Right forelimb (tissue), 1 donor: ENCODE measurements at places on chromosomes 6 and 20.
A peak's percentile ranks its signal among the peaks of the same experiment; 100 is the strongest.

- DNase-seq, result no peak
Measured at GRCh38 chr20:6863355-6863754, 95.9 kb downstream of the BMP2 start.

DNA sequence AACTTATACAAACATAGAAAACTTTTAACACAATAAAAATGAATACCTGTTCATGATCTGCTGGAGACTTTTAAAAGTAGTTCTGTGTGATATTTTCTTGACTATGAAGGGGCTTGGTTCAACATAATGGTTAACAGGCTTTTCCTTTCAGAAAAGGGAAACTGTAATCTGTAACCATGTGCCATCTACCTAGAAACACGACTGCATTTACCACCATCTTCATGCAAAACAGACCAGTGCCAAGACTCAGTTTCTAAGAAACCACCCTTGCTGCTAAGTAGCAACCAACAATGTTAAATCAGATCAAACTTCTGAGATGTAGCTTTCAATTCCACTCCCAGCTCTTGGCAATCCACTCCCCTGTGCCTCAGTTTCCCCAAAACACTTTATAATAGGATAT lies 15.7 kb downstream of the STAU1 start:
- DNase-seq, result no peak

DNA sequence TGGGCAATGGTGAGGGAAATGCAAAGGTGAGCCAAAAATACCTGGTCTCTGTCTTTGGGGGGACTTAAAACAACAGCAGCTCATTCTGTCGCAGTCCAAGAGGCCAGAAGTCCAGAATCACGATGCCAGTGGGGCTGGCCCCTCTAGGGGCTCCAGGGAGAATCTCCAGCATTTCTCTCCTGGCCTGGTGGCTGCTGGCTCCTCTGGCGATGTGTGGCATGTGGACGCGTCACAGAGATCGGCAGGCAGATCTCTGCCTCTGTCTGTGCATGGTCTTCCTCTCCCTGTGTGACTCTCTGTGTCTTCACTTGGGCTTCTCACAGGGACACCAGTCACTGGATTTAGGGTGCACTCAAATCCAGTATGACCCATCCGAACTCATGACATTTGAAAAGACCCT lies 14.0 kb upstream of the PMEPA1 start:
- no peak for DNase-seq

DNA sequence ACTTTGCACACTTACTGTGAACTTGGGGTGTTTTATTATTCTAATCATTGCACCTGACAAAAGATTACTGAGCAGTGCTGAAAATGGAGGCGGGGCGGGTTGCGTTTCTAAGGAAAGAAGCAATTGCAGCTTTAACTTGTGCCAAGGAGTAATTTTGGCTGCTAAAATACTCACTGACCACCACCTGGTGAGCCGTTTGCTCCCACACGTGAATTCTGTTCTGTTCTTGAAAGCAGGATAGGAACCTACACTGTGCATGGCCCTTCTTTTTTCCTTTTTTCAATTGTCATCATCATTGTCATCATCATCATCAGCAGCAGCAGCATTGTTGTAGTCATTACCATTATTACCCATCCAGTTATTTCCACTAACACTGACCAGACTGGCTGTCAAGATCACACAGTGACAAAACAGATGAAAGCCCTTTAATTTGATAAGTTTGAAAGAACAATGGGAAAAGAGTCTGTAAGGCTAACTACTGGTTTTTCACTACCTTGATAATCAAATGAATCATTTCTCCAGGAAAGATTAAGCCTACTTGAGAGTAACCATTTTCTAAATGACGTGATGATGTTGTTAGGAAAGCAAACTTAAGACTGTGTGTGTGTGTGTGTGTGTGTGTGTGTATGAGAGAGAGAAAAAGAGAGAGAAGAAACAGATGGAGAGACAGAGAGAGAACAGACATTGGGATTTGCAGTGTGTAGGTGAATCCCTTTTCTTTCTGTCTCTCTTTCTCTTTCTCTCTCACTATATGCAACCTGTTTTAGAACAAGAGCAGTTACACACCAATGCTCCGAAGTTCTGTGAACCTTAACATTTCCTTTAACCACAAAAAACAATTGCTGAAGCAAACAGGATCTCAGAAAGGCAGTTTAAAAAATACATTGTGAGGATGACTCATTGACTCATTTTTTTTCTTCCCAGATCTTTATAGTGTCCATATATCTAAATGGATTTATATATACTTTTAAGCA lies 3.8 kb downstream of the RIPOR2 start:
- no peak for DNase-seq

- DNase-seq, result peak; percentile 59
Measured at GRCh38 chr6:13615792-13616120, 621 bp downstream of the NOL7 start.

GRCh38 chr20:56391037-56391436 lies 978 bp downstream of the AURKA start:
- no peak for DNase-seq

DNA sequence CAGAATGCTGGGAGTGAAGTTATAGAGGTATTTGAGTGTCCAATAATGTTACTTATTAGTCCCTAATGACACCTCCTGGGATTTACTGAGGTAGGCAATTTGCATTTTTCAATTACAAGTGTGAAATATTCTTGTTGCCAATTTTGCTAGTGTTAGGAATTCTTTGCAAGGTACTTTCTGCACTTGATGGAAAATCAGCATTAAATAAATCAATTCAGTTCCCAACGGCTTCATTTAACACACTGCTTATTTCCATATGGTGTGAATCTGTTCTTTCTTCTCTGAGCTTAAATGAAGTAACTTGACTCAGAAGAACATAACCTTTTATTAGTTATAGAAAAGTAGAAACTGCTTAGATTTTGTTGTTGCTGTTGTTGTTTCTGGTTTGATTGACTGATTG lies 21.2 kb downstream of the CCN2 start:
- no peak for DNase-seq

DNA sequence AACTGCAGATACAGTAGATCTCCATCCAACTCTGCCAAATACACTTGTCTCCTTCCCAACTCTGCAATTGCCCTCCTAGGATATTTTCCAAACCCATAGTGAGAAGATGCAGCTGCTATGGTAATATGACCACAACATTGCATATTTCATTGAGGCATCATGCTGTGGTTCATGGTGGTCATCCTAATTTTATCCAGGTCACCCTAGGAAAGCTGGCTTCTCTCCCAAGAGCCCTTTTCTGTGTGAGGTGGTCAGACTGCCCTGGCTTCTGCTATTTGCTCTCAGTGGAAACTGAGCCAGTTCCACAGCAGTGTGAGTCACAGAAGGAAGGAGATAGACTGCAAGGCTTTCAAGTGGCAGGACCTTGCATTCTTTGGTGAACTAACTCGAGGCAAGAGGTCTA lies 5.5 kb downstream of the OGFRL1 start:
- DNase-seq, result no peak

DNA sequence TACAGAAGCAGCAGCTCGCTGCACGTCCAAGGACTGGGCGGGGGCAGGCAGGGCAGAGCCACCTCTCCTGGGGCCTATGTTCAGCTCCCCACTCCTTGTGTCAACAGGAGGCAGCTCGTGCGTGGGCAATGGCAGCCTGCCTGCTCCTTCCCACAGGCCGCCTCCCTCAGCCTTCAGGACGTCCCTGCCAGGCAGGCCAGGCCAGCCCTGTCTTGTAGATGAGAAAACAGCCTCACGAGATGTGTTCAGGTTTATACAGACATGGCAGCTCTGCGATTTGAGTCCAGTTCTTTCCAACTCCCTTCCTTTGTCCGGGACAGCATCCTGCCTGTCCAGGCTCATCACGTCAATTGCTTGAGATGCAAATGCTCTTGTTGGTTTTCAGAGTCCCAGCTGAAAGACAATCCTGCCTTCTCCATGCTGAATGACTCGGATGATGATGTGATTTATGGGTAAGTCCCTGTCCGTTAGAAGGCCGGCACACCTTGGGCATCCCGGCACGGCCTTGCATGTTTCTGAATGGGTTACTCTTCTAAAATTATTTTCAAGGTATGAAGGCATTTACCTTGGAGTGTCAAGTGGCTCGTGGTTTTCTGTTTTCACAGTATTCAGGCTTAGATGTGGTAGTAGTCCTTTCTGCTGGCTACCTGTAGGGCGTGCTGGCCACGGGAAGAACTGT lies 13.5 kb downstream of the DYNLT1 start:
- DNase-seq, result no peak

DNA sequence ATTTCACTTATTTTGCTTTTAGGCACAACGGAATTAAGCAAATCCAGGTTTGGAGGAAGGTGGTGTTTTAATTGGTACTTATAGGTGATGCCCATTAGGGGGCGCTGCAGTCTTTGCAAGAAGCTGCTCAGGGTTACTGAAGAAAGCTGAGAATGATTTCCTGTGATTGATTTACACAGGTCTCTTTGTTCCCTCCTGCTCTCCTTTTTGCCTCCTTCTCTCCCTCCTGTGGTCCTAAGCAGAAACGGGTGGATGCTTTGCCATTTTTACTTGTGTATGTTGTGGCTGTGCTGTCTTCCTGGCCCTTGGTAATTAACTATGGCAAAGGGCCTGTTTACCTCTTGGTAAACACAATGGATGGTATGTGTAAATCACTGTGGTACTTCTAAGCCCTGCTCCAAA lies 97.8 kb downstream of the ANKS1A start:
- DNase-seq, result peak; percentile 78

DNA sequence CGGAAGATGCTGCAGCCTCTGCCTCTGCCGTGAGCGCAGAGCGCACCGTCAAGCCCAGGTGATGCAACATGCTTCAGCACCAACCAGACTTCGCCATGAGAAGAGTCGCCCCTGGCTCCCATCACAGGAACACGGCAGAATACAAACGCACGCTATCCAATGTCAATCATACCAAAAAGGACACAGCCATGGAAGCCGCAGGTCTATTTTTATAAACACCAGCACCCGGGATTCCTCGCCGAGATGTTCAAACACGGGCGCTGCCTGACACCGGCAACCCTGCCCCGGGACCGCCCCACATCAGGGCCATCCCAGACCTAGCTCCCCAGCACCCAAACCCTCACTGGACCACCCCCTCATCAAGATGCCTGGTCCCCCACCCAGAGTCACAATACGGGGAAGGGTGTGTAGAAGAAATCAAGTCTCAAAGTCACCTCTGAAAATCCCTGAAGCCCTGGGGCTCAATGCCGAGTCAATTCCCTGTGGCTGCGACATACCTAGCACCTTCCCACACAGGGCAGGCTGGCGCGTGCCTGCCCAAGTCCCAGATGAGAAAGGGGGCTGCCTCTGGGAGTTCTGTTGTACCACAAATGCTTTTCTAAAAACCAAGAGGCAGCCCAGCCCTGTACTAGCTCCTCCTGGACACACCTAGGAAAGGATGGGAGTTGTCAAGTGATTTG lies 17.9 kb downstream of the TAF4 start:
- DNase-seq, result peak; percentile 30

DNA sequence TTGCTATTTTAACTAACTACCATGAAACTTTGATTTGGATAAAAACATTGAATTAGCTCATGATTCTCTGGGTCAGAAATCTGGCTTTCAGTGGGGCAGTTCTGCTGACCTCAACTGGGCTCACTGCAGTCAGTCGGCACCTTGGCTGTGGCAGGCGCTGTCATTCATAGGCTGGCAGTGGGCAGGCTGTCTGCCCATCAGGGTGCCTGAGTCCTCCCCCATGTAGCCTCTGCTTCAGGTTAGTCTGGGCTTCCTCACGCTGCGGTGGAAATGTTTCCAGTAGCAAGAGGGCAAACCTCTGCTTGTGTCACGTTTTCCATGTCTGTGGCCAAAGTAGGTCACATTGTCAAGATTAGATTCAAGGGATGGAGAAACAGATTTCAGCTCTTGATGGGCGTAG lies 251.0 kb upstream of the TCF21 start:
- no peak for DNase-seq

GRCh38 chr20:37822141-37822601 lies 80.8 kb upstream of the VSTM2L start:
- DNase-seq, result peak; percentile 48

- DNase-seq, result no peak
Measured at GRCh38 chr6:82442061-82442719, 78.6 kb downstream of the TPBG start.

GRCh38 chr20:57928181-57928967 lies 218.6 kb upstream of the PMEPA1 start:
- DNase-seq, result no peak

- no peak for DNase-seq
Measured at GRCh38 chr20:24950836-24951525, 1.9 kb downstream of the CST7 start.
